Pulmonary artery endothelial cell (primary cell): ENCODE measurements at places on chromosomes 6 and 20. TPM values are rescaled to one million over a fixed set of nuclear protein-coding genes. Genes with fewer than 3 reads are reported as not detected.

ETV7 gene
- total RNA-seq: 0.35 and 0.40 TPM in 2 replicates

ZNF512B gene
- 11.7 and 13.1 TPM in 2 replicates for total RNA-seq

FOXA2 gene
- not detected in 2 replicates for total RNA-seq

RNF39 gene
- total RNA-seq: not detected in 2 replicates

BNIP5 gene
- not detected in 2 replicates for total RNA-seq

TRIM31 gene
- not detected in 2 replicates for total RNA-seq

BANF2 gene
- total RNA-seq: not detected in 2 replicates

HUS1B gene
- total RNA-seq: 0.71 and 0.73 TPM in 2 replicates

RNF144B gene
- total RNA-seq: 113 and 148 TPM in 2 replicates

SCUBE3 gene
- 0.26 and 0.53 TPM in 2 replicates for total RNA-seq

DNA sequence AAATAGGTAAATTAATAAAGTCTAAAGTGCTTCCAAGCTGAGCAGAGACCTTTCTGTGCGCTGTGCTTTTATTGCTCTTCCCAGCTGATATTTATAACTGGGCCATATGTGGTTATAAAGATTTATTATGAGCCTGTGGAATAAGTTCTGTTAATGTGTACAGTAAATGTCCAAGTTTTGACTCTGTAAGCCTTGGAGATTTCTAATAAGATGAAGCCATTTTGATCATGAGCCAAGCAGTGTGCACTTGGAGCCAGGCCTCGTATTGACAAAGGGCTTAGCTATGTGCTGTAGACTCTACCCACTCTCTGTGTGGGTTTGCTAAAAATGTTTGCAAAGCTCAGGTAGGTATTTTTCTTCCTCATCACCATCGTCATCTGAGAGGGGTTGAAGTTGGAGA lies 361.1 kb downstream of the FOXA2 start:
- no peak for DNase-seq

- DNase-seq: no peak
Measured at GRCh38 chr6:7910654-7911344, at the start of gene TXNDC5. TXNDC5 (minus strand) TSS chr6:7910788; CDS start chr6:7910776, 12 bp downstream.

DNA sequence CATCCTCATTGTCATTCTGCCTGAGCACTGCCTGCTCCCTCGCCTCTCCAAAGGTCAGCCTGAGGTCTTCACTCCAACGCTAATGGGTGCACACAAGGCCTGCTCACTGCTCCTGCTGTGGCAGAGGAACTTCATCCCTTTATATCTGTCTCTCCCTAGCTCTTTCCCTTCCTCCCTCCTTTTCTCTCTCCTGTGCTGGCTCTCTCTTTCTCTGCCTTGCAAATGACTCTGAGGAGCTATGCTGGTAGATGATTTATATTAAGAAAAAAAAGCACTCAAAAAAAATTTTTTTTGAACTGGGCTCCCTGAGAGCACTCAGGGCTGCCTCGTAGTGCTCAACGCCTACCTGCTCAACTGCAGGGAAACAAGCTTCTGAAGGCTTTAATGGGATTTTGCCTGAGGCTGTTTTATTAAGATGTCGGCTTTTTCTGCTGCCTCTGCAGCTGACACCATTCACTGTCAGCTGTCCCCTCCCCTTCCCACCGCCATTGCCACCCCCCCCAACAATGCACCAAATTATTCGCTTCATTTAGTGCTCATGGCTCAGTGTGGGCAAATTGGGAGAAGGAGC lies 137.7 kb upstream of the DEFB112 start:
- DNase-seq: no peak

DNA sequence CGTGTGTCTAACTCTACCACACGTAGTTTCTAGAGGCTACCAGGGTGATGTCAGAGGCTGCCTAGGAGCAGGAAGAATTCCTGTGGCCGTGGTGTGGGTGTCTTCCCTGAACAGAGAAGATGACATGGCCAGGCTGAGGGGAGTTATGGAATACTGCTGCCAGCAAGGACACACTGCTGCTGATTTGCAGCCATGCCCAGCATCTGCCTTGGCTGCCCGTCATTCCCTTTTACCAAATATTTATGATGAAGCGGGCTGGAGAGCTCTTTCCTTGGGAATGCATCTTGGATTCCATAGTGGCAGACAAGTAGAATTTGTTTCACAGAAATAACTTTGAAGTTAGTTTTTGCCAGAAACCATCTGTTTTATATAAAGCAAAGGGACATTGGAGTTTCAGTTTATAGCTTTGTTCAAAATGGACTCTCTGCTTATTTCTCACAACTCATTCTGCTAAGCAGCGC lies 80.8 kb upstream of the VSTM2L start:
- DNase-seq: no peak

- no peak for DNase-seq
Measured at GRCh38 chr20:13046409-13046808, 37.6 kb downstream of the SPTLC3 start.

GRCh38 chr6:87171938-87172633 lies 16.7 kb downstream of the ZNF292 start:
- no peak for DNase-seq

- DNase-seq: no peak
Measured at GRCh38 chr20:51457533-51457932, 85.0 kb downstream of the NFATC2 start.

DNA sequence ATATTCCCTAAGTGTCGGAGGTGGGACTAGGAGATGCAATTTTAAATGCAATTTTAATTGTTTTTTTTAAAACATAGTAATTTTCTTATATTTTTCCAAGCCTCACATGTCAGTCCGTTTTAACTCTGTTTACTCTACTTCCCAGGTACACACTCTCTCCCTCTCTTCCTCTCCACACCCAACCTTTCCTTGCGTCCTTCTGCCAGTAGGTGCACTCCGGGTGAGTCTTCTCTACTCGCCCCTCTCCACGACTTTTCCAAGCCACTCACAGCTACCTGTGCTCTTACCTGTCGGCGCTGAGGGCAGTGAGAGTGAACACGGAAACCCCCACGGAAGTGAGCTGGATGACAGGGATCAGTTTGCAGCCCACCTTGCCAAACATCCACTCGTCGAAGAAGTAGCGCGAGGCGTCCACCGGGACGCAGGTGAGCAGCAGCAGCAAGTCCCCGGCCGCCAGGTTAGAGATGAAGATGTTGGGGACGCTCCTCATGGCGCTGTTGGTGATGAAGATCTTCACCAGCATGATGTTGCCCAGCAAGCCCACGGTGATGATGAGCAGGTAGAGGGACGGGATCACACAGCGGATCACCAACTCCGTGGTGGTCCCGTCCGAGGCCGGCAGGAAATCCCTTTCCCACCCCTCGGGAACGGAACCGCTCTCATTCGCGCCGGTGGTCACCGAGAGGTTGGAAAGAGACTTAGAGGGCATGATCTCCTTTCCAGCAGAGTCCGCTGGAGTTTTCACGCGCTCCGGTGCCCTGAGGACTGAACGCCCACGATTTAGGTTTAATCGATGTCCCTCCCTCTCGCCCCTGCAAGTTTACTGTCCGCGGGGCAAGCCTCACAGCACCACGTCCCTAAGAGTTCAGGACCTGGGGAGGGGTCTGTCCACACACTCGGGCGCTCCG lies 44.5 kb upstream of the GJE1 start:
- no peak for DNase-seq

DNA sequence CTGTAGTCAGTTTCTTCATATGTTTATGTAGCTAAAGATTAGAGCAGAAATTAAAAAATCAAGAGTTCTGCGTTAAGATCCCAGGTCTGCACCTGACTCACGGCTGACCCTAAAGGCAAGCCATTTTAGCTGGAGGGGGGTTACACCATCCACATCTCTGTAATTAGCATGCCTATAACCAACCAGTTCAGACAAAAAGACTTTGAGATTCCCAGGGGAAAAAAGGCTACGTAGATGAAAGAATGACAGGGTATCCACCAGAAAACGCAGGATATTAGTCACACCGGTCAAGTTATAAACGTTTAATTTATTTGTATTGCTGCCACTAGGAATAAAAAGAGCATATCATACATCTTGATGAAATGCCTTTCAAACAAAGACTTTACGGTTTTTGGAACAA lies 299.1 kb downstream of the FOXC1 start:
- DNase-seq: no peak

- no peak for DNase-seq
Measured at GRCh38 chr6:28603891-28604290, 78.2 kb downstream of the GPX5 start.

GRCh38 chr6:36786055-36786675 lies 53.1 kb downstream of the CPNE5 start:
- no peak for DNase-seq

DNA sequence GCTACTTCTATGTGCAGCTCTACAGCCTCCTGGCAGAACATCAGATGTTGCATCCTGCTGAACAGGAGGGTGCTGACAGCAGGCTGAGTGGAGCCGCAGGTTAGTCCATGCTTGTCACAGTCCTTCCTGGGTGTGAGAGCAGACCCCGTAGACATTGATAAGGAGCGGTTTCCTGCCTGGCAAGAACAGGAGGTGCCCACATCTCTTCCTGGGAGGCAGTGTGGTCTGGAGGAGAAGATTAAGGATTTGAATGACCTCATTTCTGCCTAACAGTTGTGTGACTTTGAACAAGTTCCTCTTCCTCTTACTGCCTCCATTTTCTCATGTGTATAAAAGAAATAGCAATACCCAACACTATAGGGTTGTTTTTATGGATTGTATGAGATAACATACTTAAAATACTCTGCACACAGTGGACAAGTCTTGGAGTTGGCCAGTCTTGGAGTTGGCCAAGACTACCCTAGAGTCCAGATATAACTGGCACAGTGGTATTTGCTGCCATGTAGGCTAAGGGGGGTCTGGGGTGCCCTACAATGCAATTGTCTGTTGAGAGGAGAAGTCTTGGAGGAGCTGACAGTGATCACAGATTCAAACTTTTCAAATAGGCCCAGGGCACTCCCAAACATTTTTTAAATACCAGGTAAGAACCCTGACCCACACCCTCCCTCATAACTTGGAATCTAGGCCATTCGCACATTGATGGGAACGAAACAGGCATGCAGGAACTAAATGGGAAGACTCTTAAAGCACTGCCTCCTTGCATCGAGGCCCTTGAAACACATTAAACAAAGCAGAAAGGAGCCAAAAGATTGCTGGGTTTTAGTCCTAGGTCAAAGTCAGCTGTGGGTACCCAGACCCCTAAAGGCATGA lies 32.6 kb upstream of the TBC1D7 start:
- DNase-seq: no peak

- DNase-seq: peak; percentile 48
Measured at GRCh38 chr20:1225783-1226654, at the start of gene RAD21L1. RAD21L1 (plus strand) TSS chr20:1226044; CDS start chr20:1228454, 2,410 bp downstream.

GRCh38 chr6:148907573-148907972 lies 160.7 kb downstream of the UST start:
- no peak for DNase-seq

DNA sequence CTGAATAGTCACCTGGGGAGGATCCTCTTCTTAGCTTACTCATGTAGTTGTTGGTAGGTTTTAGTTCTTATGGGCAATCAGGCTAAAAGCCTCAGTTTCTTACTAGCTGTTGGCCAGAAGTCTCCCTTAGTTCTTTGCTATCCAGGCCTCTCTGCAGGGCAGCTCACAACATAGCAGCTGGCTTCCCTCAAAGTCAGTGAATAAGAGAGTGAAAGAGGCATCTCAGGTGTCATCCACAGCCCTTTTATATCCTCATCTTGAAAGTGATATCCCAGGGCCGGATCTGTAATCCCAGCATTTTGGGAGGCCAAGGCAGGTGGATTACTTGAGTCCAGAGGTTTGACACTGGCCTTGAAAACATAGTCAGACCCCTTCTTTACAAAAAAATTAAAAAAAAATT lies 42.1 kb upstream of the FOXA2 start:
- DNase-seq: no peak

GRCh38 chr6:29666826-29667130 lies 9.9 kb downstream of the MOG start:
- no peak for DNase-seq

GRCh38 chr6:161139766-161140553 lies 133.9 kb downstream of the AGPAT4 start:
- DNase-seq: no peak

DNA sequence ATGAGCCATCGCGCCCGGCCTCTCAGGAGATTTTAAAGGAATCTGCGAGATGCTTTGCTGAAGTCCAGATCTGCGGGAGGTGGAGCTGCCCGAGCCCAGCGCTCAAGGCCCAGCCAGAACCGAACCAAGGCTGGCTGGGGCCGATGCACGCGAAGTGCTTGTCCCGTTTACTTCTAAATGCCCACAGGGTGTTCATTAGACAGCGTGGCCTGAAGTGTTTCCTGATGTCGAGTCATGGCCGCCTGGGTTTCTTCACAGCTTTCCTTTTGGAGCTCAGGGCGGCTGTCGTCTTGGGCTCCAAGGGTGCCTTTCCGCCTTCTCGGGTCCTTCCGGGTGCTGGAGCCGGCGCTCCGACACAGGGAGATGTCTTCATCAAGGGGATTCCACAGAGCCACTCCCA lies 25.1 kb upstream of the CCR6 start:
- no peak for DNase-seq

DNA sequence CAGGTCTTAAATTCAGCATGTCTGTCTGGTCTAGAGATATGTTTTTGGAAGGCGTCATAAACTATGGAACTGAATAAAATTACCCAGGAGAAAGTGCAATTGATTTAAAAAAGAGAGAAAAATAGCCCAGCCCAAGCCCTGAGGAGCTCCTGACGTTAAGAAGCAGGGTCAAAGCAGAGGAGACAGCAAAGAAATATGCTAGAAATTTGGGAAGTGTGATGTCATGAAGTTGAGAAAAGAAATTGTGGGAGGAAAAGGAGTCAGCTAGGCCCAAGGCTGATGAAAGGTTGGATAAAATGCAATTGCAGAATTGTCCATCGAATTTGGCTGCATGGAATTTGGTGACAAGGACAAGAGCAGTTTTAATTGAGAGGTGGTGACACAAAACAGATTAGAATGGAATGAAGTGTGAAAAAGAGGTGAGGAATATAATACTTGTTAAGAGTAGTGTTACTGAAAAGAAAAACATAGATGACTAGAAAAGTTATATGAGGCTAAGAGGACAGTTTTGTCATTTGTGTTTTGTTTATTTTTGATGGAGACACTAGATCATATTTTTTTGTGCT lies 381.6 kb downstream of the LAMA2 start:
- DNase-seq: no peak

DNA sequence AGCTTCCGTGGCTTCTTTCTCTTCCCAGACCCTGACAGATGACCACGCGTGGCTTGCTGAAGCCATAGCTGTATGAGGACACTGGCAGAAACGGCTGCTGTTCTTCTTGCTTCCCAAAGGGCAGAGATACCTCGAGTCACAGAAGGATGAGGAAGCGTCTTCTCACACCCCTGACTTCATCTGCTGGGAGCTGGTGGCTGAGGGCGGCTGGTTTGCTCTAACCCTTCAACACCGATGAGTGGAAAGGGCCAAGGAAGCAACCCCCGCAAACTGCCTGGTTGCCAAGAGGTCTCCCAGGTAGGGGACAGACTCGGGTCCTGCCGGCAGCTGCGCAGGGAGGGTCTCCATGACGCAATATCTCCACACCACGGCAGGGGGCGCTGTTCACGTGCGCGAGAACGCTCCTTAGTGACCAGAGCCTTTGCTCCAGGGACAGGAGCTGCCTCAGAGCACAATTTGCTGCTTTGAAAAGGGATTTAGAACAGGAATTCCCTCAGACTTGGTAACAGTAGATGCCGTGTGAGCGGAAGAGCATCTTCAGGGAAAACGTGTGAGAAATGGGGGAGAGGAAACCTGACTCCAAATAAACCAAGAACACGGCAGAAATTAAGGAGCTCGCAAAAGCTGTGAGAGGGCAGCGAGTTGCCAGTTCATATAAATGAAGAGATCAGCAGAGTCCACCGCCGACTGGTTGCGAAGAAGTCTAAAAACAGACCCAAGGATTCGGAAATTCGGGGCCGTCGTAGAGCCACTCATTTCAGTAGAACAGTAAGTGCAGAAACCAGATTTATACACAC lies 80.2 kb downstream of the ERMARD start:
- no peak for DNase-seq
